ENCODE measurements at places on chromosomes 1 and 21.

- DNase-seq, result peak; percentile 44
Measured at GRCh38 chr21:14773777-14774345, 227.7 kb upstream of the SAMSN1 start.

GRCh38 chr1:182955596-182956588 lies 2.9 kb upstream of the SHCBP1L start:
- no peak for DNase-seq

DNA sequence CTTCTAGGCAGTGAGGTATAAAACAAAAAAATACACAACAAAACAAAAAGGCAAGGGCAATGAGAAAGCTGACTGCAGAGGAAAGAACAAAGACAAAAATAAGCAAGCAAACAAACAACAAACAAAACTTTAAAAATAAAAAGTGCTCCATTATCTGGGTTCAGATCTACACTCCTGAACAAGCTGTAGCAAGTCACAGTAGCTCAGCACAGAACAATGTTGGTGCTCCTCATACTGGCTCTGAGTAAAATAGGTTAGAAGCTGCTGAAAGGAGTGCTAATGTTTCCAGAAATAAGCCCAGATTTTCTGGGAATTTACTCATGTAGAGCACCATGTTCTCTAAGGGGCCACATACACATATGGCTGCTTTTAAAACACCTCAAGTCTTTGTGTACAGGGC lies 16.6 kb upstream of the DUSP10 start:
- DNase-seq, result no peak

- DNase-seq, result no peak
Measured at GRCh38 chr1:203286161-203286984, 18.9 kb upstream of the BTG2 start.

- no peak for DNase-seq
Measured at GRCh38 chr1:76942549-76942948, 75.3 kb downstream of the ST6GALNAC5 start.

GRCh38 chr1:209037064-209037463 lies 546.5 kb upstream of the CAMK1G start:
- DNase-seq, result no peak

DNA sequence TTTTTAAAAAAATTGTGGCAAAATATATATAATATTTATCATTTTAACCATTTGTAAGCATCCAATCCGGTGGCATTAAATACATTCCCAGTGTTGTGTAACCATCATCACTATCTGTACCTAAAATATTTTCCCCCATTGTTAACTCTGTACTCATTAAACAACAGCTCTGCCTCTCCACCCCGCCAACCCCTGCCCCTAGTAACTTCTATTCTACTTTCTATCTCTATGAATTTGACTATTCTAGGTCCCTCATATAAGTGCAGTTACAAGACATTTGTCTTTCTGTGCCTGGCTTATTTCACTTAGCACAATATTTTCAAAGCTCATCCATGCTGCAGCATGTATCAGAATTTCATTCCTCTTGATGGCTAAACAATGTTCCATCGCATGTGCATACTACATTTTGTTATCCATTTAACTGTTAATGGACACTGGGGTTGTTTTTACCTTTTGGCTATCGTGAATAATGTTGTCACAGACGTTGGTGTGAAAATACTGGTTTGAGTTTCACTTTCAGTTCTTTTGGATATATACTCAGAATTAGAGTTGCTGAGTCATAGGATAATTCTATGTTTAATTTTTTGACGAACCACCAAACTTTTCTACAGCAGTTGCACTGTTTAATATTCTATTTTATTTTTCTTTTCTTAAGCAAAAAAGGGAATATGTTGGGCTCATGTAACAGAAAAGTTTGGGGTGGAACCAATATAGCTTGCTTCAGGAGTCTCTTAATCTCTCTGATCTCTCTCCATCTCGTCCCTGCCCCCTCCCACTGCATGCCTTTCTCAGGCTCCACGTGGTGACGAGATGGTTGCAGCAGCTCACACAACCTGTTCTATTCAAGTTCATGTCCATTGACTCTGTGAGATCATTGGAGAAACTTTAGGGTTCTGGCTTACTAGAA lies 25.2 kb upstream of the RCAN1 start:
- peak; percentile 15 for DNase-seq

GRCh38 chr1:31029026-31029425 lies 36.5 kb downstream of the PUM1 start:
- DNase-seq, result no peak

GRCh38 chr21:17053321-17053720 lies 459.5 kb upstream of the CXADR start:
- DNase-seq, result no peak

- DNase-seq, result no peak
Measured at GRCh38 chr1:63318201-63318979, 4.0 kb upstream of the FOXD3 start.

DNA sequence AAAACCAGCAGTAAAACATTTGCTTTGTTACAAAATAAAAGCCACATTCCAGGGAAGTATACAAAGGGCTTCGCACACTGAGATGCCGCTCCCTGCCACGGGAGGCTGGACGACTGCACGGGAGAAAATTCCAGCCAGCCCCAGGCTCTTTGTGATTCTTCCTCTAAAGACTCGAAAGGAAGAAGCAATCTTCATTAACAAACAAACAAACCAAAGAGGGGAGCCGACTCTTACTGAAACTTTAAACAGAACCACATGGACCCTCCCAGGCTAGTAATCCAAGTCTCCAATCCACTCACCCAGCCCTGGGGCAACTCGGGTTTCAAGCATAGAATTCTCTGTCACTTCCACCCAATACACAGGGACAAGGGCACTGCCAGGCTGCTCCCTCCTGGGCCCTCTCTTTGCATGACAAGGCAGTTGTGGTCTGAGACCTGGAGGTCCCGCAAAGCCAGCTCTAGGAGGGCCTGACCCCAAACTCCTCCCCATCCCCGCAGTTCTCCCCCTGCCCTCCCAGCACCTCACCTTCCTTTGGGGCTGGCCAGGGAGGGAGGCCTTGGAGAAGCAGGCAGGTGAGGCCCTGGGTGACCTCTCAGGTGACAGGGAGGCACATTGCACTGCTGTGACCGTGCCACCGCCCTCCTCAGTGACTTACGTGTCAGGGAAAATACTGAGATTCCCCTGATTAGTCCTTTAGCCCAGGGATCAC lies 26.6 kb upstream of the COL18A1 start:
- no peak for DNase-seq

- DNase-seq, result no peak
Measured at GRCh38 chr1:44685881-44686280, 11.4 kb downstream of the ARMH1 start.

- DNase-seq, result no peak
Measured at GRCh38 chr1:27993241-27993640, 33.5 kb downstream of the XKR8 start.

DNA sequence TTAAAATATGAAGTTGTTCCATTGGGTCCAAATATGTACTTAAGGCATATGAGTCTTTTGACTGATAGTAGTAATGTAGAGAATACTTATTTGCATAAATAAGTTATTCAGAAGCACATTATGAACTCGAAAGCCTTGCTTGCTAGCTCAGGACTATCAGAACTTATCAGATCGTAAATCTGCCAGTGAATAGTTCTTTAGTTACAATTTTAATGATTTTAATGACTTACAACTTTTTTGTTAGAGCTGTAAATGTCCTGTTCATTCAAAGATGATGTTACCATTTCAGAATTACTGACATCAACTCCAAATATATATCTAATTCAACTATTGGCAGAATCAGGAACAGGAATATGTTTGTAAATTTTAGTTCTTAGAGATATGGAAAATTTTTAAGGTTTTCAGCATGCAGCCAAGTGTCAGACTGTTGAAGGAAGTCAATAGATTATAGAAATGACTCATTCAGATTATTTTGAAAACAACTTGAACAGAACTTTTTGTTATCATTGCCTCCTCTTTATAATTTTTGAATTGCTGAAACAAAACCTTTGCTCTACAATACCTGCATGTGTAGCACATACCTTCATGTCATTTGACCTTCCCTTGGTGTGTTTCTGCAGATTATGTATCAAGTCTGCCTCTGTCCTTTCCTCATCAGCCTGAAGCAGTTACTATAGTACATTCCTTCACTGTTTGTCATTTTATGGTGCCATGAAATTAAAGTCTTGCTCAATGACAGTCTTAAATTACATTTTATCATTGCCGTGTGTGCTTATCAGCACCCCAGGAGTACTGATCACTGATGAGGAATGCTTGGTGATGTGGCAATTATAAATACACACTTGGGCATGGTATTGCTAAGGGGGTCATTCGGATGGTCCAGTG lies 44.9 kb downstream of the LRRC8D start:
- no peak for DNase-seq

GRCh38 chr1:198879711-198880306 lies 241.0 kb downstream of the PTPRC start:
- no peak for DNase-seq

DNA sequence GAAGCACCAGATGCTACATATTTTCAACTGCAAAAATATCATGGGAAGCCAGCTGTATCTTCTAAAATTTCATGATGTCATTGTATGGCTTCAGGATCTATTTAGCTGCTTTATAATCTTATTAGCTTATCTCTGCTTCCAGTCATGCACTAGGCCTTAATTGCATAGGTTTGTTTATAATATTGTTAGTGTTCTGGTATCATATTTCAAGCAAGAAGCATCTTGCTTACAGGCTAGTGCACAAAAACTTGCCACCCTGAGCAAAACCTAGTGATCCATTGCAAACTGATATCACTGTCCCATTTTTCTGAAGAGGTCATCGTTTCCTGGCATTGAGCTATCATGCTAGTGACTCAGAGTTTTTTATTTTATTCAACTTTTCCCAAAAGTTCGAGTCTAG lies 15.7 kb upstream of the NRIP1 start:
- DNase-seq, result no peak

GRCh38 chr1:5758000-5758858 lies 234.0 kb downstream of the NPHP4 start:
- no peak for DNase-seq

GRCh38 chr1:41618066-41618825 lies 133.8 kb upstream of the EDN2 start:
- DNase-seq, result no peak

GRCh38 chr1:110829955-110830553 lies 42.9 kb upstream of the CD53 start:
- DNase-seq, result peak; percentile 22

GRCh38 chr1:233261695-233262094 lies 33.8 kb downstream of the PCNX2 start:
- no peak for DNase-seq

DNA sequence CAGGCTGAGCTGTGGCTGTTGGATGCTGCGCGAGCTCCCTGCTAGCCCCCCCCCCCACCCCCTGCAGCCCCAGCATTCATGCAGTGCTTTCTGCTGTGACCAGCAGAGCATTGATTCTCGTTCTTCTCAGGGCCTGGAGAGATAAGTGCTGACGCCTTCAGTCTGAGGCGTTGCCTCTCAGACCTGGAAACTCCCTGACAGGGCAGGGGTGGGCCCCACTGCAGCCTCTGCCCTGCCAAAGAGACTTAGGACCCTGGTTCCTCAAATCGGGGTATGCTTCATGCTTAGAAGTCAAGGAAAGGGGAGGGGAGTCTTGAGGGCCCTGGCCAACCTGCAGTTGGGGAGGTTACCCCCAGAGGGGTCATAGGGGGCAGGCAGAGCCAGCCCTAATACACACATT lies 38.5 kb downstream of the PTPRF start:
- no peak for DNase-seq

GRCh38 chr1:157124855-157125254 lies 13.3 kb downstream of the ETV3 start:
- DNase-seq, result no peak

GRCh38 chr1:186016856-186017255 lies 282.7 kb downstream of the HMCN1 start:
- no peak for DNase-seq

DNA sequence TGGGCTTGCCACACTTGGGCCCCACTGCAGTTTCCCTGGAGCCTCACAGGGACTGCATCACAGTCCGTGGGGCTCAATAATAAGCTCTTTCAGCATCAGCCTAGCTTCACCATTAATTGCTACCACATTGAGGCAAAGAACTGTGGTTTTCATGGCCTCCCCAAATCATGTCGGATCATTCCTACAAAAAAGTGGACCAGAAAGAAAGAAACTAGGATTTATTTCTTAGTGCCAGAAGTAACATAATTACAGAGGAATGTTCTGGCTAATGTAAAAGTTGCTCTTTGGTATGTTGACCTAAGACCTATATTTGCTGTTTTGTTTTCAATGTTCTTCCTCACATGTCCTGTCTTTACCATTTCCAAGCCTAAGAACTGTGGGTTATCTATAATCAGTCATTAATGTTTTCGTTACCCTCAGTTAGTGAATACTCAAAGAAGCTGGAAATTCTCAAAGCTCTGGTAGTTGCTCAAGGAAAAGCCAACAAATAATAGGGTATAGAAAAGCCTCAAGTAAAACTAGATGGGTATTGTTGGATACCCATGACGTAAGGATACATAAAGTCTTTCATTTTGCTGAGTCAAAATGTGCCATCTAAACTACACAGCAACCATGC lies 173.9 kb downstream of the LTN1 start:
- no peak for DNase-seq

DNA sequence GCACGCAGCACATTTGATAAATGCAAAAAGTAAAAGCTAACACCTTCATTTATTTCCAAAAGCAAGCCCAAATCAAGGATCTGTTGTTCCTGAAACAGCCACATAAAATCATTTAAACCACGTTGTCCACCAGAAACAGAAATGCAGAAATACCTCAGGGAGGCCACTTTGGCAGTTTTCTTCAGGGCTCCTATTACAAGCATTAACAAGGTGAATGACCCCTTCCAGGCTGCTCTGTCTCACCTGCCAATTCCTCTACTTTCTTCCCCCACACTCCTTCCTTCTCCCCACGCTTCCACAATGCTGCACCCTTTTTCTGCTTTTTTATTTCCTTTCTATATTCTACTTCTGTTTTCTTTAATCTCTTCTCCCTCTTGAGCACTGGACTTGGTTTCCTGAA lies 55.0 kb upstream of the PTGFRN start:
- no peak for DNase-seq

- no peak for DNase-seq
Measured at GRCh38 chr1:220462752-220463151, 65.2 kb upstream of the MARK1 start.

DNA sequence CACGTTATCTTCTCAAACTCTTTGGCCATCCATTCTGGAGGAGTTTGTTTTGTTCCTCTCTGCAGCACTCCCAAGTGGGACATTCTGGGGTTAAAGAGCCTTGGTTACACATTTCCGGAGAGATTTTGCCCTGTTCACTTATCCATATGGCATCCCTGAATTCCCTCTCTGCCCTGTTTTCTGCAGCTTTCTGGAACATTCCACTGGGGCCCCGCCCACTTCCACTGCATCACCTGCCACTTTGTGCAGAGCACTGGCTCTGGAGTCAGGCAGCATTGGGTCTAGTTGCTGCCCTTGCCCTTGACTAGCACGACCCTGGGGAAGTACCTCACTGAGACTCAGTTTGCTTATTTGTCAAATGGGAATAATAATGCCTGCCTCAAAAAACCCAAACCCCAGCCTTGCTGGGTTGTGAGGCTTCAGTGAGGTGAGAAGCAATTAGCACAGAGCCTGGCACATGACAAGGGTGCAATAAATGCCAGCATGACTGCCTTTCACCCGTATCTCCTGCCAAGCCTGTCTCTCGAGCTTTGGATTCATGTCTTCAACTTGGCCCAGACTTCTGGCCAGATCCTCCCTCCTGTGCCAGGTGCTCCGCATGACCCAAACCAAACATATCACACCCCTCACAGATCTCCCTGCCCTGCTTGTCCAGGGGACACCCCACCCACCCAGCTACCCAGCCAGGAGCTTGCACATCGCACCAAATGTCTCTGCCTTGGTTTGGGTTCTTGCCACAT lies 38.3 kb downstream of the IL6R start:
- DNase-seq, result no peak
